ENCODE measurements at places on chromosomes 3 and 15.

DNA sequence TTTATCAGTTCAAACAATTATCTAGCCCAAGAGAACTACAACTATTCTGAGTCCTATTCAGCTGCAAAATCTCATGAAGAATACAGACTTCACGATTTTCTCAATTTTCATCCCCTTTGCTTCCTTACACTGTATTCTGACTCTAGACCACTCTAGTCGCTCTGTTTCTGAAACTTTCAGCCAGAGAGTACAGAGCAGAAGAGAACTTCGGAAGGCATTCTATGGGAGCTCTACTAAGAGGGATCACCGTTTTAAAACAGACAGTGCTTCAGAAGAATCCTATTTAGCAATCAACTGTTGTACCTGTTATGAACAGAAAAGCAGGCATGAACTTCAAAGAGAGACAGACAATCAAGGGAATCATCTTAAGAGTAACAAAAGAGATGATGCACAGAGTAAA lies 419.4 kb downstream of the SHQ1 start:
- no peak for DNase-seq

DNA sequence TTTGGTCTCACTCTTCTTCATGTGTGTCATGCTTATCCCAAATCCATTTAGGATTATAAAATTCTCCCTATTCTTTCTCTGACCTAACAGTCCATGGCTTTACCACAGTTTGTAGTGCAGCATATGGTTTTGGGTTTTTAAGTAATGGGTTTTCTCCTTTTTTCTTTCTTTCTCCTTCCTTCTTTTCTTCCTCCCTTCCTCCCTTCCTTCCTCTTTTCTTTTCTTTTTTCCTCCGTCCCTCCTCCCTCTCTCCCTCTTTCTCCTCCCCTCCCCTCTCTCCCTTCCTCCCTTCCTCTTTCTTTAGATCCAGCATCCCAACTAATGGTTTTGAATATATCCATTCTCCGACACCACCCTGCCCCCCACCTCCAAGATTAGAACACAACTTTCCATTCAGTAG lies 118.9 kb downstream of the RBPMS2 start:
- no peak for DNase-seq

GRCh38 chr3:143045639-143046038 lies 44.3 kb downstream of the U2SURP start:
- DNase-seq, result no peak

- DNase-seq, result no peak
These were observed 47.0 kb downstream of the ZNF609 start for GRCh38 chr15:64507293-64507802.

- no peak for DNase-seq
These were observed 142.9 kb upstream of the BFSP2 start for GRCh38 chr3:133256787-133257483.

GRCh38 chr15:69957175-69957574 lies 140.5 kb downstream of the TLE3 start:
- DNase-seq, result no peak

GRCh38 chr15:54841701-54842305 lies 354.9 kb downstream of the RSL24D1 start:
- no peak for DNase-seq

GRCh38 chr3:124802061-124802698 lies 71.9 kb downstream of the UMPS start:
- no peak for DNase-seq

DNA sequence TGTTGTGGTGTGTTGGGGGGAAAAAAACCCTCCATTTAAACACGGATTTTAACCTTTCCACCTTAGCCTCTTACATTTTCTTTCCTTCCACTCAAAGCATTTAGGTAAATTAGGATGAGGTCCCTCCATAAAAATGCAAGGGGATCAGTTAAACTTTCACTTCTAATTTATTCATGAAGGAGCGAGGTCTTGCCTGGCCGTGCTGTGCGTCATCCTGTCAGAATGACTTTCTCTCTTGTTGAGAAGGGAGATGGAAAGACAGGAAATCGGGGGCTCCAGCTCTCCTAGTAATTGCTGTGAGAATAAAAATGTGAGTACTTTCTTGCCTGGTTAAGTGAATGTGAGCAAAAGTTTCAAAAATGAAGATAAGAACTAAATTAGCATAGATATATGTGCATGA lies 962.3 kb upstream of the NR2F2 start:
- no peak for DNase-seq

DNA sequence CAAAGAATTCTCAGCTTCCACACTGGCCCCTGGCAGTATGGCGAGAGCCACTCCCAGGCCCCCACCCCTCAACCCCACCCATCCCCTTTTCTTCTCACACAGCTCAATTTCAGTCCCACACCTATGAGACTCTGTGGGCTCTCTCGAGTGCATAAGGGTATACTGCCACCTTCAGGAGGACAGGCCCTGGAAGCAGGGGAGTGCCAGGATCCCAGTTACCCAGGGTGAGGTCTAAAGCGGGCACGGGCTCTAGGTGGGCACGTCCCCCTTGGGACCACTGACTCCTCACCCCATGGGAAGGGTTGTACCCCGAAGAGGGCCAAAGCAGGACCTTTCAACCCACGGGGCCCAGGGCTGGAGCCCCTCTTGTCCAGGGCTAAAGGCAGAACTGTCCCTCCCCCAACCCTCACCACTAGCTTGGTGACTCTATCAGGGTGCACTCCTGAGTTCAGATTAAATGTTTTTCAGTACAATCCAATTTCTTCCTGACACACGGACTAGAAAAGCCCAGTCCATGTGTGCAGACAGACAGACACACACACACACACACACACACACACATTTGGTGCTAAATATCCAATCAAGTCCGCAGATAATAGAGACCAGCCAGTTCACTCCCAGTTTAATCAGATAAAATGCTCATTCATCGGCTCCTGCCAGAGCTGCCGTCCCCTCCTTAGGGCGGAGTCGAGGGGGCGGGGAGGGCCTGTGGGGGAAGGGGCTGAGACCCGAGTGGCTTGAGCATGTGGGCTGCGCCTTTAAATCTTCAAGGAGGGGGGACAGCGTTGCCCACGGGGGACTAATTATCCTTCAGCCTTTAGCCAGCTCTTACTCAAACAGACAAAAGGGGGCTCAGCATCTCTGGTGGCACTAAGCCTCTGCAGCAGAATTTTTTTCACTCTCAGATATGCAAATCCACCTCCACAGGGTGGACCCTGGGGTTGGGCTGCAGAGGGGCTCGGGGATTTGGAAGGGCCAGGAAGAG lies 59.3 kb downstream of the CYP11A1 start:
- DNase-seq, result peak; percentile 82

DNA sequence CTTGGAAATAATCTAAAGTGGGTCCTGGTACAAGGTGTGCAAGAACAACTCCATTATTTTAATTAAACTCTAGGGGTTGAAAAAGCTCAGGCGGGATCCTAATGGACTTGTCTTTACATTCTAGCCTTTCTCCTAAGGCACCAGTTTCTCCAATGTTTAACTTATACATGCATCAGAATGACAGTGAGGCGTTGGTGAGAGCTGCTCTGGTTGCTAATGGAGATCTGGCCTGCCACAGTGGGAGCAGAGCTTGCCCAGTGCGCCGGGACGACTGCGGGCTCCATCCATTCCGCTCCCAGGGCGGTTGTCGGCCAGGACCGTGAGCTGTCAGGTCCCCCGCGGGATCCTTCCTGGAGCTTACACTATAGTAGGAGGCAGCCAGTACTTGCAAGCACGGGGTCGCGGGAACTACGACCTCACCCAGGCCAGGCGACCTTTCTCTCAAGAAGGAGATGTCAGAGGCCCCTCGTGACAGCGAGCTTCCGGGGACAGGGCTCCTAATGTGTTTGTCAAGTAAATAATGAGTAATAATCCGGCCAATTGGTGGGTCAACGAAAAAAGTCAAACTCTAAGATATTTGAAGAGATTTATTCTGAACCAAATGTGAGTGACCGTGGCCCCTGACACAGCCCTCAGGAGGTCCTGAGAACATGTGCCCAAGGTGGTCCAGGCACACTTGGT lies 991 bp upstream of the HIGD1A start:
- DNase-seq, result peak; percentile 67

- no peak for DNase-seq
These were observed 46.3 kb downstream of the GOLIM4 start for GRCh38 chr3:168049367-168049974.

GRCh38 chr3:139389552-139390368 lies at the start of gene COPB2:
Gene COPB2, minus strand, starts transcription at chr3:139389647. Its CDS starts 97 bp downstream, at chr3:139389550.
- peak; percentile 99 for DNase-seq

GRCh38 chr3:193977622-193978021 lies 158.3 kb upstream of the HES1 start:
- no peak for DNase-seq

- no peak for DNase-seq
These were observed 387.0 kb upstream of the CBLB start for GRCh38 chr3:106255870-106256248.

GRCh38 chr3:48215876-48216275 lies 7.4 kb upstream of the CAMP start:
- no peak for DNase-seq
